ENCODE measurements at places on chromosomes 6 and 20. TPM values are rescaled to one million over a fixed set of nuclear protein-coding genes. Genes with fewer than 3 reads are reported as not detected.

- H3K4me3 ChIP-seq: no peak overlapping the region
- H3K27ac ChIP-seq: no peak overlapping the region
- no peaks in the 10 kb centered on the region for H3K36me3 ChIP-seq
- DNase-seq: peak; percentile 29
- H3K4me1 ChIP-seq: no peaks in the 10 kb centered on the region
Measured at GRCh38 chr20:20820104-20820503, 107.7 kb upstream of the RALGAPA2 start.

DNA sequence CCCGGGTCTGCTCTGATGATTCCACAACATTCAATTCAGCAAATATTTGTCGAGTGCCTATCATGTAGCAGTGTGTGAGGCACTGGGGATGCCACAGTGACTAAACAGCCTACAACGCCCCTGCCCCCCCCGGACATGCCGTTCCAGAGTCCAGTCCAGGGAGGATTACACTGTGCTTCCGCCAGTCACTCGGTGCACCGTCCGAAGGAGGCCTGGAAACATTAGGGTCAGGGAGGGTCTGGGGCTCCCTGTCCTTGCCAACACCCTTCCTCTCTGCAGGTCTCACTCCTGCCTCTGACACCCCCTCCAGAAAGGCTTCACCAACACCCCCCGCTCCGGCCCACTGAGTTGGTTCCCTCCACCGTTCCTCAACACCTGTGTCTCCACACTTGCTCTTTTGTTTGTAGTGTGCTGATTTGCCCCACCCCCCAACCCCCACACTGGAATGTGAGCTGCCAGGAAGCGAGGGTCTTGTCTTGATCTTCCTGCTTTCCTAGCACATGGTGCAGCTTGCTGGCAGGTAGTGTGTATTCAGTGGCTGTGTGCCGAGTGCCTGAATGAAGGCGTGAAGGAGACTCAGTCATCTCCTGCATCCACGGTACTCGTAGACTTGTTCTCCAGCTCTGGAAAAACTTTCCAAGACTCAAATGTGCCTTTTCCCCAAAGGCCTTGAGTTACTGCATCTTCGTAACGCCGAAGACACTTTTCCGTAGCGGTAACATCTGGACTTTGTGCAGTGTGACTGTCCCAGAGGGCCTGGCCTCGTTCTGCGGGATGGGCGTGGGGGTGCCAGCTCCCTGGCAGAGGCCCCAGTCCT lies 150.4 kb downstream of the ZDHHC14 start:
- no peak for DNase-seq
- H3K4me3 ChIP-seq: no peak overlapping the region
- H3K36me3 ChIP-seq: no peaks in the 10 kb centered on the region
- H3K27ac ChIP-seq: no peak overlapping the region
- H3K4me1 ChIP-seq: peaks cover 15% of the 10 kb centered on the region

- DNase-seq: no peak
- H3K27ac ChIP-seq: no peak overlapping the region
- no peaks in the 10 kb centered on the region for H3K36me3 ChIP-seq
Measured at GRCh38 chr6:163218361-163218894, 196.1 kb upstream of the QKI start.

DNA sequence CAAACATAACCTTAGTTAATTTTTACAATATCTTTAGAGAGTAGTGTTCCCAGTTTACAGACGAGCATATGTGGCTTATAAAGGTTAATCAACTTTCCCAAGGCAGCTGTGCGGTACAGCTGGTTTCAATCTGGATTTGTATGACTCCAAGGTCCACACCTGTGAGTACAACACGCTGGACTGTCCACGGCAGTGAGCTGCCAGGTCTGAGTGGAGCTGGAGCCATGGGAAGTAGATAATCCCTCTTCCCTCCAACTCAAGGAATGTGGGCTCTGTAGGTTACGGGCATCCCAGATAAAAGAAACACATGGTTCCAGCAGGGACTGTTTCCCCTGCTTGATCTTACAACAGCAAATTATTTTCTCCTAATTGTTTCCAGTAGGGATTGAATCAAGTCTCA lies 102.2 kb downstream of the SOD2 start:
- no peak overlapping the region for H3K27ac ChIP-seq
- peaks cover 21% of the 10 kb centered on the region for H3K4me1 ChIP-seq

GRCh38 chr20:13817342-13817741 lies 32.5 kb downstream of the NDUFAF5 start:
- H3K4me3 ChIP-seq: no peak overlapping the region
- H3K36me3 ChIP-seq: peaks cover 44% of the 10 kb centered on the region
- H3K27ac ChIP-seq: 0 out of 2 replicates have a peak overlapping the region, but pooled peaks have one; percentile 5
- peaks cover 21% of the 10 kb centered on the region for H3K4me1 ChIP-seq
- DNase-seq: peak; percentile 59

DNA sequence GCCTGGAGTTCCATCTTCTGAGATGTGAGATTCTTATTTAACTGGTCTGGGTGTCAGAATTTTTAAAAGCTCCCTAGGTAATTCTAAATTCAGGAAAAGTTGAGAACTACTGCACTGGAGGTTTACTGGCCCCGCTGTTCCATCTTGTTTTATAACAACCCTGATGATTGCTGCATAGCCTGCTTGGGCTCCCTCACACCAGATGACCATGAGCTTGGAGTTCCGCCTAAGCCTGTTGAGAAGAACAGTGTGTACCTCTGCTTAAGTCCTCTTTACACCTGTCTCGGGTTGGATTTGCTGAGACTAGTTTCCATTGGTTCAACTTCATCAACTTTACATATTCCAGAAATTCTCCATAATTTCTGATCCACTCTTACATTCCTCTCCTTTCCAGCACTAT lies 77.9 kb downstream of the FKBP5 start:
- no peak overlapping the region for H3K4me3 ChIP-seq
- DNase-seq: no peak
- H3K4me1 ChIP-seq: peaks cover 2% of the 10 kb centered on the region
- H3K36me3 ChIP-seq: no peaks in the 10 kb centered on the region

- H3K27me3 ChIP-seq: no peaks in the 10 kb centered on the region
- H3K36me3 ChIP-seq: no peaks in the 10 kb centered on the region
- no peak overlapping the region for H3K4me3 ChIP-seq
Measured at GRCh38 chr6:34560366-34561226, 4.5 kb upstream of the SPDEF start.

- no peaks in the 10 kb centered on the region for H3K36me3 ChIP-seq
- DNase-seq: no peak
- H3K27me3 ChIP-seq: no peaks in the 10 kb centered on the region
- H3K4me1 ChIP-seq: peaks cover 9% of the 10 kb centered on the region
Measured at GRCh38 chr6:81890846-81891245, 138.4 kb upstream of the TENT5A start.

DNA sequence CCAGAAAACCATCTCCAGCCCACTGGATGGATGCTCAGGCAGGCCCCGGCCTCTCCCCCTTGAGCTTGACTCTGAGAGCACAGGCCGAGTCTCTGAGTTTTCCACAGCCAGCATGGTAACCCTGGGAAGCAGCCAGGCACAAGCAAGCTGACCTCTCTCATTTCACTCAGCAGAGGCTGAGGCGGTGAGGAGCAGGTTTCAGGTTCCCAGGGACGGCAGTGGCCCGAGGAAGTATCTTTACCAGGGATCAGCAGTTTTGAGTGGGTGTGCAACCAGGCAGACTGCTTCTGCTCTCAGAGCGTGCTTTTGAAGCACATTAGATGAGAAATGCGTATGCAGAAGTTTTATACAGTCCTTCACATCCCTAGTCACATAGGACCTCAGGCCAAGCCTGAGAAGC lies 12.6 kb downstream of the HCK start:
- no peak overlapping the region for H3K27ac ChIP-seq
- H3K27me3 ChIP-seq: peaks cover 57% of the 10 kb centered on the region
- H3K36me3 ChIP-seq: no peaks in the 10 kb centered on the region
- H3K4me1 ChIP-seq: no peaks in the 10 kb centered on the region
- DNase-seq: no peak
- H3K4me3 ChIP-seq: no peak overlapping the region

DNA sequence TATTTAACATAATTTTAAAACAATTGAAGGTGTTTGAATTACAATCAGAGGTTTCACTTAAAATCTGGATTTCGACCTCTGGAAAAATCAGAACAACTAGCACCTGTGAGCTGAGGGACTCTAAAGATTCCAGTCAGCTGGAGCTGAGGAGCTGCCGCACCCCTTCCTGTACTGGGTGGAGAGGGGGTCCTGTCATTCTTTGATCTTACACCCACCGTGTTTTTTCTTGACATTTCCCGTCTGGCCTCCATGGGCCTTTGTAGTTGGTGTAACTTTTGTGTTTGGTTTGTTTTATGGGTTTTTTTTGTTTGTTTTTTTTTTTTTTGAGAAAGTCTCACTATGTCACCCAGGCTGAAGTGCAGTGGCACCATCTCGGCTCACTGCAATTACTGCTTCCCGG lies 17.2 kb downstream of the ARFGEF2 start:
- no peak for DNase-seq
- no peaks in the 10 kb centered on the region for H3K27me3 ChIP-seq
- H3K4me3 ChIP-seq: no peak overlapping the region
- H3K36me3 ChIP-seq: peaks cover 14% of the 10 kb centered on the region
- H3K4me1 ChIP-seq: no peaks in the 10 kb centered on the region

- H3K4me3 ChIP-seq: no peak overlapping the region
- H3K36me3 ChIP-seq: no peaks in the 10 kb centered on the region
- H3K27ac ChIP-seq: no peak overlapping the region
- H3K27me3 ChIP-seq: no peaks in the 10 kb centered on the region
- DNase-seq: peak; percentile 75
Measured at GRCh38 chr6:116536216-116536621, 9.3 kb downstream of the TRAPPC3L start.

DNA sequence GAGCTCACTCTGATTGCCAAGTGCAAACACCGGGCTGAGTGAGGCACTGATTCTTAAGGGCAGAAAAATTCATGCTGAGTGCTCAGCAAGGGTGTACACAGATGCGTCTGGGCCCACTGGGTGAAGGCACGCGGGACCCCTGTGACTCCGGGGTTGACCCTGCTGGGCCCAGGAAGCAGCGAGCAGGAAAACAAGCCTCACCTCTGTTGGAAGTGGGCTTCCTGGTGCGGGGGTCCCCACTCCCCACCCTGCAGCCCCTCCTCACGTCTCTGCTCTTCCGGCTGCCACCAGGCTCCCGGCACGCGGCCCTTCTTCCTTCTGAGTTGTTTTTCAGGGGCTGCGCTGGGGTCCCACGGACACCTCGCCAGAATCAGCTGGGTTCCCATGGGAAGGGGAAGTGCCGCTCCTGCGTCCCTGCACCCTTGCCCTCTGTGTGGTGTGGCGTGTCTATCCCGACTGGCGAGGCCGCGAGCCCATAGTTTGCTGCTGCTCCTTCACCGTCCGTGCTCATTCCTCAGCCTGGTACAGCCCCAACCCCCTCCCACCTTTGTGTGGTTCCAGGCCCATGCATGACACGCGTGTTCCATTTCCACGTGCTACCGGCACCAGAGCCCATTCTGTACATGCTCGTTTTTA lies 80.6 kb upstream of the BHLHE23 start:
- no peaks in the 10 kb centered on the region for H3K36me3 ChIP-seq
- H3K4me3 ChIP-seq: no peak overlapping the region
- no peak for DNase-seq
- peaks cover 13% of the 10 kb centered on the region for H3K4me1 ChIP-seq
- H3K27ac ChIP-seq: no peak overlapping the region

GRCh38 chr6:21590346-21590745 lies 3.2 kb upstream of the SOX4 start:
- no peak overlapping the region for H3K4me3 ChIP-seq
- no peak for DNase-seq
- H3K27me3 ChIP-seq: no peaks in the 10 kb centered on the region
- peaks cover 29% of the 10 kb centered on the region for H3K4me1 ChIP-seq
- no peaks in the 10 kb centered on the region for H3K36me3 ChIP-seq

- H3K36me3 ChIP-seq: no peaks in the 10 kb centered on the region
- no peaks in the 10 kb centered on the region for H3K4me1 ChIP-seq
- no peak overlapping the region for H3K27ac ChIP-seq
- H3K4me3 ChIP-seq: no peak overlapping the region
Measured at GRCh38 chr6:93104195-93104817, 315.1 kb downstream of the EPHA7 start.

DNA sequence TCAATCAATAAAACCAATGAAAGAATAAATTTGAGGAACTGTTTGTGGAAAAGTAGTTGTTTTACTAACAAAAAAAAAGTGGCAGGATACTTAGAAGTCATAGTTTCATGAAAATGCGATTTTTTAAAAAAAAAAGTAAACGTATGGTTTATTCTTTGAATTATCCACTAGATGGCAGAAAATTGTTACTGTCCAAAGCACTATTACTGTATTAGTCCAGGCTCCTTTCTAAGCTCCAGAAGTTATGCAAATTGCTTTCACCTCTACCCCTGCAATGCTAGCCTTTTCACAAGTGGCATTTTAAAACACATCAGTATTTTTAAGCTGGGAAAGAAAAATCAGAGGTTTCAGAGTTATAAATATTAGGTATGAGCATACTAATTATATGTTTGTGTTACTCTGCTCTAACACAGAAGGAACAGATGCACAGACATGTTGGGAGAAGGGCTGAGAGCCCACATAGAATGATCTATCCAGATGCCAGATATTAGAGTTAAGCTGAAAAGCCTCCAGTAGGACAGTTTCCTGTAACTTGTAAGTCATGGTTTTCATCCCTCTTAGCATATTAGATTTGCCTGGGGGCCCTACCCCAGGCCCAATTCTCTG lies 63.9 kb downstream of the FHL5 start:
- no peak overlapping the region for H3K4me3 ChIP-seq
- peak; percentile 30 for DNase-seq
- no peaks in the 10 kb centered on the region for H3K36me3 ChIP-seq
- H3K4me1 ChIP-seq: no peaks in the 10 kb centered on the region
- H3K27me3 ChIP-seq: peaks cover 8% of the 10 kb centered on the region

DNA sequence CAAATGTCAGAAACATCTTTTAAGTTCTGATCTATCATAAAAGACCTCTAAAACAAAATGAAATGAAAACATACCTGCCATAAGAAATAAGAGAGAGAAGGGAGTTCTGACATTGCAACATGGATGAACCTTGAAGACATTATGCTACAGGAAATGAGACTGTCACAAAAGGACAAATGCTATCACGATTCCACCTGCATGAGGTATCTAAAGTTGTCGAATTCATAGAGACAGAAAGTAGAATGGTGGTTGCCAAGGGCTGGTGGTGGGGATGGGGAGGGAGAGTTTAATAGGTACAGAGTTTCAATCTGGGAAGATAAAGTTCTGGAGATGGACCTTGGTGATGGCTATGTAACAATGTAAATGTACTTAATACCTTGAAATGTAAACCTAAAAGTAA lies 3.3 kb downstream of the EZR start:
- peaks cover 30% of the 10 kb centered on the region for H3K4me1 ChIP-seq
- H3K27ac ChIP-seq: no peak overlapping the region
- H3K4me3 ChIP-seq: peak overlapping the region; percentile 77
- peaks cover 65% of the 10 kb centered on the region for H3K36me3 ChIP-seq
- no peak for DNase-seq

GRCh38 chr6:101450901-101451300 lies 57.4 kb downstream of the GRIK2 start:
- no peak for DNase-seq
- H3K27ac ChIP-seq: no peak overlapping the region
- no peak overlapping the region for H3K4me3 ChIP-seq
- H3K36me3 ChIP-seq: no peaks in the 10 kb centered on the region
- no peaks in the 10 kb centered on the region for H3K4me1 ChIP-seq

The NMBR gene
- total RNA-seq: not detected

The ABHD16B gene
- total RNA-seq: not detected

The EYA2 gene
- 0.29 TPM for total RNA-seq

The NRN1 gene
- not detected for total RNA-seq

The CENPB gene
- total RNA-seq: 213 TPM

The NKAIN4 gene
- total RNA-seq: not detected

The TUBB2B gene
- 5.1 TPM for total RNA-seq

The EPB41L1 gene
- total RNA-seq: 48.2 TPM
